Fibroblast of upper back skin (primary cell): ENCODE measurements at places on chromosomes 6 and 20.

GRCh38 chr20:60837173-60837770 is 414.8 kb upstream of the CDH4 start:
- DNase-seq, result no peak

- DNase-seq, result no peak
These were observed 72.6 kb upstream of the PLEKHG1 start for GRCh38 chr6:150527100-150527499.

DNA sequence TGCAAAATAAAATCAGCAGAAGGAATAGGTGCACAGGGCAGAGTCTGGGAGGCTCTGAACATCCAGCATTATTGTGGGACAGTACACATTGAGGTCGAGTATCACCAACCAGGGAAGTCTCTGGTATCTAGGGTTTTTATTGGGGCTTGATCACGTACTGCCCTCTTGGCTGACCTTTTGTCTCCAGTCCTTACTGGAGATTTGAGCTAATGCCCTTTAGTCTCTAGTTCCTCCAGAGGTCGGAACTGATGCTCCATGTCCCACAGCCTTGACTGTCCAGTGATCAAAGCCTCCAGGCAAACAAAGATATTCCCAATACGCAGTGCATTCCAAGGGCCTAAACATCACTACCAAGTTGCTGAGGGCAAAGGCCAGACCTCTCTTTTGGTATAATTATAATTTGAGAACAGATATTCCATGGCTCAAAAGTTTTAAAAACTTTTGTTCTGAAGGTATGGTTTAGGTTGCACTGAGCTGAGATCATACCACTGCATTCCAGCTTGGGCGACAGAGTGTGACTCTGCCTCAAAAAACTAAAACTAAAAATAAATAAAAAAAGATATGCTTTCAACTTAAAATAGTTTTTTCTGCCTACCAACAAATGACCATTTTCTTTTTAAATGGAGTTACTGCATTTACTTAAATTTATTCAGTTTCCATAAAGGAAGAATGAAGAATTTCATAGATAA is 56.9 kb upstream of the DYNLRB1 start:
- DNase-seq, result no peak

DNA sequence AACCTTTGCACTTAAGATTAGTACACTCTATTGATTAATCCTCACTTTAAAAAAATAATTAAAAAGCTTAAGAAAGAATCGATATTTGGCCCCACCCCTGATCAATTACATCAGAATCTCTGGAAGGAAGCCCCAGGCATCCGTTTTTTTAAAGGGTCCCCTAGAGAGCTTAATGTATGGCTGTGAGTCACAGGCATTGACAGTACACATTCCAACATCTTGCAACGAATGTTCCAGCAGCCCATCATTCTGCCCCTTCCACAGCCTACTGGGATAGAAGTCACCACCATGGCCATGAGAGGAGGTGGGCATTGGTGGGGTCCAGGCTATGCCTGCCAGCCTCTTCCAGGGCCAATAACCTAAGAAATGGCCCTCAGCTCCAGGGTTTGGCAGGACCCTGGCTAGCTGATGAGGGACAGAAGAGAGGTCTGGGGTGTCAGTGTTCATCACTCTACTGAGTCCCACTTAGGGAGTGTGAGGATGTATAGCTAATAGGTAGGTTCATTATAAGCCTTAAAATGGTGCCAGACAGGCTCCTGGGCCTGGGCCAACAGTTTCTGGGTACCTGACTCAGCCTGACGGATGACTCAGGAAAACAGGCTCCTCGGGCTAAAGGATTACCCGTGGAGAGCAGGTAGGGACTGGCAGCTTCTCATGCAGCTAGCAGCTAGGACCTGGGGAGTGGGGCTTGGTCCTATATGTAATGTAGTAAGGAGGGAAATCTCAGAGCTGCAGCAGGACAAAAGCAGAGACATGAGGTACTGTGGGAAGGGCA is 40.4 kb downstream of the MDGA1 start:
- DNase-seq, result peak; percentile 82

DNA sequence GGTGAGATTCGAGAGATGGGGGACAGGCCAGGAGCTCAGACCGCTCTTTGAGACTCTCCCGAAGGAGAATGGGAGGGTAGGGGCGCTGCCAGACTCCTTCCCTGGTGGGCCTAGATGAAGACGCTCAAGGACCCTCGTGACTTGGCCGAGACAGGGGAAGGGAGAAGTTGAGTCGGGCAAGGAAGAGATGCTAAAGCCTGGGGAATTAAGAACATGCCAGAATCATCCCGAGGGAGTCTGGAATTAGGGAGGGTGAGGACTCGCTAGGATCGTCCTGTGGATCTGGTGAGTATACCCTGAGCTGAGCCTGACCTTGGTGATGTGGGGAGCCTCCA is 529 bp downstream of the UBE2C start:
- DNase-seq, result no peak

DNA sequence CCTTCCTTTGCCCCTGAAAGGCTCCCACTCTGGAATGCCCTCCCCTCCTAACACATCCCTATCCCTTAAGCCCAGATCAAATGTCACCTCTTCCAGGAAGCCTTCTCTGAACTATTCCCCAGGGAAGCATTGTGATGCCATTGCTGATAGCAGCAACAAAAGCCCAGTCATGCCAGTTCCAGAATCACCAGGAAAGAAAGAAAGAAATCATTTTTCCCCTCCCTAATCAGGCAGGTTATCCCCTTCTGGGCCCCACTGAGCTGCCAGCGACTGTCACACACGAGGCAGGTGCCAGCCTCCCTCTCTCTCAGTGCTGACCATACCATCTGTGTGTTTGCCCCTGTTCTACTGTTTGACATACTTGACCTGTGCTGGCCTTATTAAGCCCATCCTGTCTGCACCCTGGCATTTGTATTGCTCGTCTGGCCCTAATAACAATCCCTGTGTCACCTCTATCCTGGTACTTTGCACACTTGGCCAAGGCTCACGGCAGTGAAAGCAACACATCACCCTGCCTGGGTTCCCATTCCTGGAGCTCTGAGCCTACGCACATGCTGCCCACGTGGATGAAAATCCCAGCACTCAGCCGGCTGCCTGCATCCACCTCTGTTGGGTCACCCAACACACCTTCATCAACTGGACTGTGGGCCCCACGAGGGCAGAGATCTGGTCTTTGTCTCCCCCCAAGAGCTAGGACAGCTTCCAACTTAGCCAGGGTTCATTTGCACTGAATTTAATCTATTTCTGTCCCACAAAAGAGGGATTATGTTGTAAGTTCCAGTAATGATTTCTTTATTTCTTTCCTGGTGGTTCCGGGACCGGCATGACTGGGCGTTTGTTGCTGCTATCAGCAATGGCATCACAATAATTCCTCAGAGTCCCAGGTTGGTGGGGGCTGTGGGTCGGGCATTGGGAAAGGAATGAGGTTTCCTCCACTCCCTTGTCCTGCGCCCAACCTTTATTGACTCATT is 5.3 kb upstream of the BPIFB1 start:
- DNase-seq, result no peak

DNA sequence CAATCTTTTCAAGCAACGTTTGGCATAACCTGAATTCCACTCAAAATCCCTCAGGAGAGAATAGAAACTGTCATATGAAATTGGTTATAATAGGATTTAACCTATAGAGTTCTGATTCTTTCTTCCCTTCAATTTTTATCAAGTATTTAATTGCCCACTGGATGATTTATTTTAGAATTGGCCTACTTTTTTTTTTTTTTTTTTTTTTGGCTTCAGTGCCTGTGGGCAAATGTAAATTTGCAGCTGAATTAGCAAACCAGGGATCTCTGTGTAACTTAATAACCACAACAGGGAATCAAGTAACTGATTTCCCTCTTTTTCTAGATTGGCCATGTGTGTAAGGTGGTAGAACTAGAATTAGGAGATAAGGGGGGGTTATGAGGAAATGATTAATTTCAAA is 157.0 kb downstream of the SOX4 start:
- DNase-seq, result no peak

- no peak for DNase-seq
These were observed 87.5 kb upstream of the ENPP5 start for GRCh38 chr6:46258249-46258648.

- peak; percentile 95 for DNase-seq
These were observed 49.0 kb downstream of the RREB1 start for GRCh38 chr6:7156643-7157278.

GRCh38 chr6:136791296-136792094 is 782 bp downstream of the MAP3K5 start:
- peak; percentile 29 for DNase-seq

- no peak for DNase-seq
These were observed 12.1 kb downstream of the BPIFB3 start for GRCh38 chr20:33065785-33066184.

GRCh38 chr6:136921936-136922684 is at the start of gene SLC35D3:
Gene SLC35D3, plus strand, starts transcription at chr6:136922301. Its CDS starts 128 bp downstream, at chr6:136922429.
- no peak for DNase-seq

DNA sequence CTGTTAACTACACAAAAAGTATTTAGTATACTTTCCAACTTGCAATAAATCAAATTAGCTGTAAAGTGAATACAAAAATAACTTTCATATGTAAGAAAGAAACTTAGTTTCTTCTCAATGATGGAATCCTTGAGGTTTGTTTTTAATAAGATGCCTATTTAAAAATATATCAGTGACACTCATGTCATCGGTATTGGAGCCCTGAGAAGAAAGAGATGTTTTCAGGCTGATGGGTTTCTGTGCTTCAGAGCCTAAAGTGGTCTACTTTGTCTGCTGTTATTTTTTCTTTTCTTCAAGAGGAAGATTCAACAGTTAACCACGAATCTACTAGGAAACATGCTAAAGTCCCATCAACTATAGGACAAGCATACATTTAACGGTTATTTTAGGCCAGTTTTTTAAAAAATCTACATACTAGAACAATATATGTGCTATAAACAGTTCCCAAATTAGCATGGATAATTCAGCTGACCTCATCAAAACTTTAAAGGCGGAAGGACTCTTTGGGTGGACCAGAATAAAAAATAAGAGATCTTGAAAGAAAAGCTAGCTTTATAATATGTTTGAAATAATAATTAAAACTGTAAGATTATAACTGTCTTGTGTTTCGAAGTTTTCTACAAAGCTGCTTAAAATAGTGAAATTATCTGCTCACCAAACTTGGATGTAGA is 147.0 kb upstream of the SAMD5 start:
- DNase-seq, result peak; percentile 4

GRCh38 chr6:106173124-106173879 is 87.2 kb downstream of the PRDM1 start:
- no peak for DNase-seq
